Amniotic epithelial cell (primary cell): ENCODE measurements at places on chromosomes 5 and 9.

- no peak for DNase-seq
These were observed 283.6 kb upstream of the PRDM9 start for GRCh38 chr5:23223846-23224245.

DNA sequence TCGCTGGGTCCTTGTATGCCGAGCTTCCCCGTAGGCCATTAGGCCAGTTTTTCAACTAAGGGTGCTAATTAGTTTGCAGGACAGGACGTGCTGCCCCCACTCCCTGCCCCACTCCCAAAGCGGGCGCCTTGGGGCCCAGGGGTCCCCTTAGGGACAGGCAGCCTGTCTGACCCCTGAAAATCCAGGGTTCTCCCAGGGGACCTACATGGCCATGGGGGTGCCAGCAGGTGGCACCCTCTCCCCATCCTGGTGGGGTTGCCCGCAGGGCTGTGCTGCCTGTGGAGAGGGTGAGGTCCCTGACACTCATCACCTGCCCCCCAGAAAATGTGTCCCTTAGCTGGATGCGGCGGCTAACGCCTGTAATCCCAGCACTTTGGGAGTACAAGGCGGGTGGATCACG lies 8.5 kb upstream of the CCDC187 start:
- peak; percentile 40 for DNase-seq

DNA sequence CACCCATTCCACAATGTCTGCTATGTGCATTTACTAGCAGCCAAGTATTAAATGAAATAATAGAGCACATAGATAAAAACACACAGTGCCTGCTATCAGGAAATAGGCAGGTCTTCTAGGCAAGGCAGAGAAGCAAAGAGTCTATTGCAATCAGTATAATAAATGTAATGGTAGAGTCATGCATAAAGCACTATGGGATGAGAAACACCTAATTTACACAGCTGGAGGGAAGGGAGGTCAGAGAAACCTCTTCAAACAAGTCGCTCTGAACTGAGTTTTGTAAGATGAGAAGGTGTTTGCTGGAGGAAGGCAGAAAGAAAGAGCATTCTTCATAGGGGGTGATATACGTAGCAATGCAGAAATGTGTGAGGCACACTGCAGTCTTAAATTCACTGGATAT lies 341.0 kb upstream of the DMAC1 start:
- DNase-seq: no peak

GRCh38 chr9:127283917-127284497 lies 19.4 kb downstream of the GARNL3 start:
- peak; percentile 41 for DNase-seq

DNA sequence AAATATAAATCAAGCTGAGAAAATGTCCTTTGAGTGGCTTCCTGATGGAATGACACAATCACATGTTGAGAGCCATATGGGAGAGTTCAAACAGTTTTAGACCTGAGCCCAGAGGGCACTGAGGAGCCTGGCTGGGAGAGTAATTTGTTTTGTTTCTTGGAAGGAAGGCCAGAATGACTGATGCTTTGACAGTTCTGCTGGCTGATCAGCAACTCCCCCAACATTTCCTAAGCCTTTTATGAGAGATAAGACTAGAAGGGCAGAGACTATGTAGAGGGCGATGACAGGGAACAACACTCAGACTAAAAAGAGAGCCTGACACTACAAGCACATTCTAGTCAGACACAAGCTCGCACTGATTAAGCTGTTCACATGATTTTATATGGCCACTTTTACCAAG lies 169.2 kb downstream of the COX7C start:
- no peak for DNase-seq

DNA sequence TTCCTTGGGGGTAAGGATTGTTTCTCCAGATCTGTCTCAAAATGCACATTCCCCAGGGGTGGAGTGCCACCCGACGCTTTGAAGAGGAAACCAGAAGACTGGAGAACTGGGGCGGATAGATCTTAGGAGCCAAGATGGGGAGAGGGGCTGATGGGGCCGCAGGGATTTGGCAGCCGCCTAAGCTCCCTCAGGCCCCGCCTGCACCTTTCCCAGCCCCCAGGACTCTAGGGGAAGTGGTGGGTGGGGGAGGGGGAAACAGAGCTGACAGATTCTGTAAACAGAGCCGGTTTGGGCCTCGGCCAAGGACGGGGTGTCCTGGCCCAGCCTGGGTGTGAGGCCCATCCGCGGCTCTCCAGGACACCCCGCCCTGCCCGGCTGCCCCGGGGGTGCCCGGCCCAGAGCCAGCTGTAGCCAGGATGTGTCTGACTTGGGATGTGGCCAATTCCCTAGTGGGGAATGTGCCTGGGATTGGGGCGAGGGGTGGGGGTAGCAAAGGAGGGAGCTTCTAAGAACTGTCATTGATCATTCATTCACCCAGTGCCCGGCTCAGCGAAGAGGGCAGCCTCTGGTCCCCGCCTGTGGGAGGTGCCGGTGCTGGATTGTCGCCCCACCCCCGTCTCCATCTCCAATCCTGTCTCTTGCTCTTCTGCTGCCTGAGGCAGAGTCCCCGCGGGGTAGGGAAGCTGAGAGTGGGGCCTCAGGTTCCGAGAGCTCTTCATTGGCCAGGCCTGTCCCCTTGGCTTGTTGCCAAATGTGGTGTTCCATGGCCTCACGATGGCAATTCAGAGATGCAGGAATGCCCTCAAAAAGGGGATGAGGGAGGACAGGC lies 54.8 kb upstream of the CDKN2AIPNL start:
- DNase-seq: peak; percentile 96

GRCh38 chr5:54700986-54701578 lies 183.5 kb downstream of the SNX18 start:
- peak; percentile 99 for DNase-seq

- DNase-seq: no peak
These were observed 129.5 kb downstream of the NPR3 start for GRCh38 chr5:32840606-32841005.

- DNase-seq: no peak
These were observed 38.9 kb downstream of the MED27 start for GRCh38 chr9:132040808-132041207.

- DNase-seq: no peak
These were observed 106.3 kb upstream of the SPOCK1 start for GRCh38 chr5:137605411-137605810.

DNA sequence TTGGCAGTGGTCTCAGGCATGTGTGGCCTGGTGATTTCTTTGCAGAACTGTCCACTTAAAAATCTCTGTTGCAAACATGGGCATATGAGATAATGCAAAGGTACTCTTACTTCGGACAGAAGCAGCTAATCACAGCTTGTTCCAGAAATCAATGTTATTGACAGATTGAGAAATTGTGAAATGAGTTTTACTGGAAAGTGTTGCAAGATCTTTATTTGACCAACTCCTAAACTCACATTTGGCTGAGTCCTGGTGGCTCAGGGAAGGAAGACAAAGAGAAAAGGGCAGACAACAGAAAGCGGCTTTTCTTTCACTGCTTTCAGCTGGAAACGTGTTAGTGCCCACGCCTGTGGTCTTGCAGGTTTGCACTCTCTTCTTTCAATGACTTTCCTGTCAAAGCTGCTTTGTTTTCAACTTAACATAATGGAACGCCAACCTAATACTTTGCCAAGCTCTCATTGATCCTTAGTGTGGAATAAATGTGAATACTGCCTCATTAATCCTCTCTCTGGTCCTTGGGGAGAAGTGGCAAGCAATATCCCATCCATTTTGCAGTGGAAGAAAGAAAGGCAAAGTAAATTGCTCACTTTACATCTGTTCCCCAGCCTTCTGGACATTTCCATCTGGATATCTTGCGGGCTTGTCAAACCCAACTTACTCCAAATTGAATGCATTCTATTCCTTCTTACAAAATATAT lies 586.4 kb downstream of the LRRC70 start:
- no peak for DNase-seq

- no peak for DNase-seq
These were observed 111.2 kb upstream of the PTGER4 start for GRCh38 chr5:40568548-40568947.

- DNase-seq: no peak
These were observed 137.9 kb upstream of the OTULINL start for GRCh38 chr5:14443671-14444093.

DNA sequence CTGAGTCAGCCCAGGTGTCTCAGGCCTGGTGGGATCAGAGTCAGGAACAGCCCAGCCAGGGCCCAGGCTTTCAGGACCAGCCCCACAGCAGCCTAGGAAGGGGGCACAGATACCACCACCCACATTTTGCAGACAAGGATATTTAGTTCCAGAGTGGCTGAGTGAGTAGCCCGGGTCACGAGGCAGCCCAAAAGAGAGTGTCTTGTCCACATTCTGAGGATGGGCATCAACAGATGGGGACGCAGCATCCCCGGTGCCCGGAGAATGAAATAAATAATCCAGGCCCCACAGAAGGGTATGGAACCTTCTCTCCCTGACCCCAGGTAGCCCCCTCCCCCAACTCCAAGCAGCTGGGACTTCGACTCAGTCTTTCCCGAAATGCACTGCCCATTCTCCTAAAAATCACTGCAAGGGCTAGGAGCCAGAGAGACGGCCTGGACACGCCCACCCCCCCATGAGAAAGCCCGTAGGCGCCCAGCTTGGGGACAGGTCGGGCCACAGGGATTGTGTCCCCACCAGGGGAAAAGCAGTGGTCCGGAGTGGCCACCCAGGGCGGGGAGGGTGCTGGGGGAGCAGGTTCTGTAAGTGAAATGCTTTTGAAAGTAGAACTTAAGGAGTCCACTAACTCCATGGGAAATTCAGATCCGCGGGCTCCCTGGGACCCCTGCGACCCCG lies 6.9 kb downstream of the LHX3 start:
- no peak for DNase-seq

DNA sequence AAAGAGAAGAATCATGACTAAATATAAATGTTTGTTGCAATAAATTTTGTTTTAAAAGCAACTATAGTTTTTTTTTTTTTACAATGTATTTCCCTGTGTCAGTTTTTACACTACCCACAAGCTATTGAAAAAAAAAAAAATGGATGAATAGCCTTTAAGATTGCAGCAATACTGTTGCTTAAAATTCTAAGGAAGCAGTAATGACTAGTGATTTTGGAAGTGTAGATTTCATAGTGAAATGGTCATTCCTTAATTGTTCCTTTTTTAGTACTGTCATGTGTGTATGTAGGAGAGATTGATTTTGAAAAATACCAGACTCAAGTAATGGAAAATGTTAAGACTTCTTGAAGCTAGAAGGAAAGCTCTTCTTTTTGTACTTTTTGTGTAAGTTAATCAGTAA lies 53.1 kb downstream of the NDUFS4 start:
- DNase-seq: no peak

DNA sequence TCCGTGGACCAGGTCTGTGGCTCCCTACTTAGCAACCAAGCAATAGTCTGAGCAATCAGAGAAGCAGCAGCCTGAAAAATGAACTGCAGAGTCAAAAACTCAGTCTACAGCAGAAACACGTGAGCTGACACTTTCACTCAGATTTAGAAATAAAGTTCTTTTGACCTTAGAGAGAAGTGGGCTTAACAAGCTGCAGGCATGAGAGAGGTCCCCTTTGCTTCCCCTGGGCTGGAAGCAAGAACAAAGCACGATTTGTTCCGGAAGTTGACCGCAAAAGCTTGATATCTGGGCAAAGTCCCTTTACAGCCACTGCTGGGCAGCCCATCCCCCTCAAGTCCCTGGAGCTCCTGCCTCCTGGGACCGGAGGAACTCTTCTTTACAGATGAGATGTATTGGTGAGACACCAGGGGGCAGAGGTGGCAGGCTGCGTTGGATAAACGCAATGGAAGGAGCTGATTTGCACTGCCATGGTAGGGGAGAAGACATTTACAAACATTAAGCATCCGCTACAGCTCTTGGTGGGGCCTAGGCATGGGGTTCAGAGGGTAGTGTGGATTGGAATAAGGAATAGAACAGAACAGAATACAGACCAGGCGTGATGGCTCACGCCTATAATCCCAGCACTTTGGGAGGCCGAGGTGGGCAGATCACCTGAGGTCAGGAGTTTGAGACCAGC lies 5.8 kb upstream of the SOWAHA start:
- DNase-seq: no peak

DNA sequence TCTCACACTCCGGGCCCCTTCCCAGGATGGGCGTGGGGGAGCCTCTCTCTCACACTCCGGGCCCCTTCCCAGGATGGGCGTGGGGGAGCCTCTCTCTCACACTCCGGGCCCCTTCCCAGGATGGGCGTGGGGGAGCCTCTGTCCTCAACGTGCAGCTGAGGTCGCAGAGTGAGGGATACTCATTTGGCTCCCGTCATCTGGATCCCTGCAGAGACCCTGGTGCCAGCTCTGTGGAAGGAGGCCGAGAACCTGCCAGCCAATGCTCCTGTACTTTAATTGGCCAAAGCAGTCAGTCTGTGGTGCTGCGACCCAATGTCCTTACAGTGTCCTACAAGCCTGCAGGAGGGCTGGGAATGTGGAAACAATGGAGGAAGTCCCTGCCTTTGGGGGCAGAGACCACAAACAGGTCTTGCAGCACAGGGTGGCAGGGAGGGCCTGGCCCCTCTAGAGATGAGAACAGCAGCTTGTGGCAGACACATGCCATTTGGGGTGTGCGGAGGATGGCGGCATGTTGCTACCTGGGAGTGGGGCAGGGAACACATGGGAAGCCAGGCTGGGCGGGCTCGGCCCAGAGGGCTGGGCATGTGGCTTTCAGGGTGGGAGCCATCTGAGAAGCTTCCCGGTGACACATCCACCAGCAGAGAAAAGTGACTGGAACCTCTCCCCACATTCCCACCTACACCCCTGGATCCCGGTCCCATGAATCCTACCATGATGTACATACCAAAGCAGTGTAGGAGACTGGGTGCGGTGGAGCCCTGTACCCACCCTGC lies 13.6 kb upstream of the MRNIP start:
- DNase-seq: no peak

GRCh38 chr5:174935854-174936474 lies 211.6 kb downstream of the MSX2 start:
- DNase-seq: peak; percentile 7

DNA sequence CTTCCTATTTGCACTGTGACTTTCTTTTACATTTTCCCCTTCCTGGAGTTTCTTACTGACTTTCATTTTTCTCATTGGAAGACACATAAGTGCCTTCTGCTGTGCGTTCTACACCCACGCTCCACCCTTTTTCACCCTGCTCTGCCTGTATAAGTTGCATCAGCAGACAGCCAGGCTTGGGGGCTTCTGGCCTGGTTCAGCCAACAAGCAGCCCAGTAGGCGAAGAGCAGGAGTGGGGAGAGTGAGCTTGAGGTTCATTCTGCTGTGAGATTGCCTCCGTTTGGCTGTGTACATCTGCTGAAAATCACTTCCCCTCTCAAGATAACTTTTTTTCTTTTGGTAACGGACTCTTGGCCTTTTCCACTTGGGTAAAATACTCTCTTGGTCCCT lies 38.4 kb downstream of the RASGRF2 start:
- no peak for DNase-seq

DNA sequence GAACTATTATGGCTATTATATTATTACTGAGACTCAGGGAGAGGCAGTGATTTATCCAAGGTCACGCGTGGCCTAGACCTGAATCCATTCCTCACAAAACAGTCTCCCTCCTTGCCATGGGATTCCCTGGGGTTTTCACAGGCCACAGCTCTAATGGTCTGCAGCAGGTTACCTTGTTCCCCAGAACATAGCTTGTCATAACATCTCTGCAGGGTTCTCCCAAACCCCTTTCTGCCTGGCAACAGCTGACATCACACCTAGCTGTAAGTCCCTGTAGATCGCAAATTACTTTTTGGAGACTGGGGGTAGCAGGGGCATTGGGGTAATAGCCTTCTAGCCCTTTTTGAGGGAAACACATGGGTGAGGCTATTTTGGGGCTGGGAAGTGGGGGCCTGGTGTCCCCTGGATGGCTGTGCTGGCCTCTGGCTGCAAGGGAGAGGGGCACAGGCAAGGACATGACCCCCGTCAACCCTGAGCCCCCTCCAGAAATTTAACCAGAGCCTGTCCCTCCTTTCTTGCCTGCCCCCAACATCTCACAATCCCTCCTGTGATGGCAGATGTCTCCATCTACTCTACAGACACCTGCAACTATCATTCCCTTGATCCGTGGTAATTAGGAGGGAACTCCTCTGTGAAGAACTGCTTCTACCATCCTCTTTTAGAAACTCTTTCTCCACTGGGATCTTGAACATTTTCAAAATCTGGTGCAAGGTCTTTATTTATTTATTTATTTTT lies 1.3 kb downstream of the CD74 start:
- no peak for DNase-seq
